ENCODE measurements at places on chromosomes 11 and 22. TPM values are rescaled to one million over a fixed set of nuclear protein-coding genes. Genes with fewer than 3 reads are reported as not detected.

- DNase-seq, result no peak
Observed at GRCh38 chr22:19807914-19808872, 46.5 kb downstream of the GNB1L start.

GRCh38 chr11:79100093-79100910, 340.5 kb downstream of the TENM4 start:
- DNase-seq, result no peak

TRIM49B gene
- total RNA-seq, result not detected

PRRG4 gene
- total RNA-seq, result 3.1 TPM

GRCh38 chr11:28961726-28962125, 853.5 kb downstream of the METTL15 start:
- no peak for DNase-seq

- DNase-seq, result no peak
Observed at GRCh38 chr11:1875093-1875850, 16.4 kb downstream of the PRR33 start.

DNA sequence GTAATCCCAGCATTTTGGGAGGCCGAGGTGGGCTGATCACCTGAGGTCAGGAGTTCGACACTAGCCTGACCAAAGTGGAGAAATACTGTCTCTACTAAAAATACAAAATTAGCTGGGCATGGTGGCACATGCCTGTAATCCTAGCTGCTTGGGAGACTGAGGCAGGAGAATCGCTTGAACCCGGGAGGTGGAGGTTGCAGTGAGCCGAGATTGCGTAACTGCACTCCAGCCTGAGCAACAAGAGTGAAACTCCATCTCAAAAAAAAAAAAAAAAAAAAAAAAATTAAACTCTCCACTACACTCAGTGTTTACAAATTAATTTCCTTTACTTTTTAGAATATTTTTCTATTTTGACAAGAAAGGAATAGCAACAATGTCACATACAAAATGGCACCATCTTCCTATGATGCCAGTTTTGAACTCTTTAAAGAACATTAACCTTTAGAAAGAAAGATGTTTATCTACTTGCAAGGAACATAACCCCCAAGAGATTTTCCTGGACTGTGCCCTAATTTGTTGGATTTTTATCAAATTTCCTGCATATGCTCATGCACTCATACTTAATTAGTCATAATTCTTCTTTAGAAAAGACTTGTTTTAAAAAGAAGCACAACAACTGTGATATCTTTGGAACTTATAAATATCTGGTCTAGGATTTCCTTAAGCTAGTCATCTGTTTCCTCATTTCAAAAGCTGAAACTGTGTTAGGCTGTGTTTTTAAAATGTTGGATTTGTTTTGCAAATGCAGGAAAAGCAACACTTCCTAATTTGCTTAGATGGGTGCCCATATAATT, 22.6 kb upstream of the HIPK3 start:
- no peak for DNase-seq

MFRP gene
- not detected for total RNA-seq

GRCh38 chr22:42343531-42344081, 73.2 kb upstream of the TCF20 start:
- no peak for DNase-seq

- no peak for DNase-seq
Observed at GRCh38 chr11:27868709-27869108, 168.5 kb upstream of the BDNF start.

GRCh38 chr11:131481971-131482370, 111.6 kb downstream of the NTM start:
- no peak for DNase-seq

- no peak for DNase-seq
Observed at GRCh38 chr11:133162227-133162626, 370.1 kb downstream of the OPCML start.

DESI1 gene
- total RNA-seq, result 180 TPM

- DNase-seq, result no peak
Observed at GRCh38 chr11:125978778-125979407, 33.0 kb downstream of the VSIG10L2 start.

MS4A8 gene
- total RNA-seq, result not detected

GRCh38 chr11:75508051-75508561, 17.6 kb downstream of the GDPD5 start:
- no peak for DNase-seq

DNA sequence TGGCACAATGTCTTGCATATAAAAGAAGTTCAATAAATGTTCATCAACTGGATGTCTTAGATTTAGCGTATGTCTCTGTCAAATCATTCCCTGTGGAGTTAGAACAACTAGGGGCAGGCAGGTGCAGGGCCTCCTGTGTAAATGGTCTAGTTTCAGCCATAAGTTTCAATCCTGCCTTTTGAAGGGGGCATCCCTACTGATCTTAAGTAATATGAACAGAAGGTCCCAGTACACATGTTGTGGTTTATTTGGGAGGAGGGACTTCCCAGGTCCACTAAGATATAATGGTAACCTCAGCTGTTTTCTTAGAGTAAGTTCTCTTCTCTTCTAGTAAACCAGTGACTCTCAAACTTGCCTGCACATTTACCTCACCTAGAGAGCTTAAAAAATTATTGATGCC, 19.8 kb downstream of the TTC12 start:
- DNase-seq, result no peak

OR52I2 gene
- not detected for total RNA-seq

GRCh38 chr11:128343135-128343514, 244.2 kb downstream of the ETS1 start:
- DNase-seq, result no peak

MYEOV gene
- 8.6 TPM for total RNA-seq

- no peak for DNase-seq
Observed at GRCh38 chr22:38236786-38237185, 35.0 kb downstream of the MAFF start.

Data from epithelial cell of proximal tubule (primary cell).